ENCODE measurements at places on chromosomes 1 and 21.

GRCh38 chr1:39405358-39405757 lies 86.1 kb upstream of the BMP8A start:
- DNase-seq, result no peak

DNA sequence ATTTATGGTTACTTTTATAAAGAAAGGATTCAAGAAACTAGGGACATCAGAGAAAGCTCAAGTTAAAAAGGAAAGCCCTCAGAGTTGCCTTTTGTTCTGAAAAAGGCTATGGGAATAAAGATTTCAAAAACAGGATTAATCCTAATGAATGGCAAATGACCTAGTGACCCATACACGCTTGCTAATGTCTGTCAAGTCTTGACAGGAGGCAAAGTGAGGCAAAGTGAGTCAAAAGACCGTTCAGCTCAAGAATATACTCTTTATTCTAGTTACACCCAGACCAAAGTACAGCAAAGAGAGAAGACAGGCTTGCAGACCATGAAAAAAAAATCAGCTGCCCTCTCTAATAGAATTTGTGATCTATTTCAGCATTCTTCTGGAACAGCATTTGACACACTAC lies 3.5 kb downstream of the ZNF436 start:
- no peak for DNase-seq

DNA sequence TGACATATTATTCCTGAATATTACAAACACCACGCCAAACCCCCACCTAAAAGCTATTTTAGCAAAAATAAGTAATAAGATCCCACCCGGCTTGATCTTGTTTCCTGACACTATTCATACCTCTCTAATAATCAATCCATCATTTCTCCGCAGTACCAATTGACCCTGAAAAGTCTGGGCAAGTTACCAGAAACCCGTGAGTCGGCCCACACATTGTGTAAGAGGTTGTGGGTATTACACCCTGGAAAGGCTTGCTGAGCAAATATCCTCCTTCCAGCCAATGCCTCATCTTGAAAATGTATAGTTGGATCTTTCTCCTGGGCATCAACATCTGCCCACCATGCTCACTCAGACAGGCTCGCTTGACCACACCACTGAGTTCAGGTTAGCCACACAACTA lies 451.0 kb downstream of the TTLL7 start:
- no peak for DNase-seq

GRCh38 chr1:187985897-187986654 lies 1157.3 kb downstream of the PLA2G4A start:
- no peak for DNase-seq

DNA sequence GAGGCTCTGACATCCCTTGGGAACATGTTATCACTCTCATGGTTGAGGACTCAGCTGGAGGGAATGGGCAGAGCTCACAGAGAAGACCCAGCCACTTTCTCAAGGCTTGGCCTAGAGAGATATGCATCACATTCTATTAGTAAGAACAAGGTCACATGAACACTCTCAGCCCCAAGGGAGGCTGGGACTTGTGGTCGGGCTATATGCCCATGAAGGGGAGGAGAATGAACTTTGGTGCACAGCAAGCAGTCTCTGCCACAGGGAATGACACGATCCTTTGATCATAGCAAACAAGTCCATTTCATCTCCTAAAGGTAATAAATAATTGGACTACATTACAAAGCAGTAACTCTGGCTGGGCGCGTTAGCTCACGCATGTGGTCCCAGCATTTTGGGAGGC lies 105.7 kb downstream of the SYF2 start:
- DNase-seq, result no peak

- no peak for DNase-seq
These were observed 100.7 kb upstream of the SPATA6 start for GRCh38 chr1:48572646-48573258.

DNA sequence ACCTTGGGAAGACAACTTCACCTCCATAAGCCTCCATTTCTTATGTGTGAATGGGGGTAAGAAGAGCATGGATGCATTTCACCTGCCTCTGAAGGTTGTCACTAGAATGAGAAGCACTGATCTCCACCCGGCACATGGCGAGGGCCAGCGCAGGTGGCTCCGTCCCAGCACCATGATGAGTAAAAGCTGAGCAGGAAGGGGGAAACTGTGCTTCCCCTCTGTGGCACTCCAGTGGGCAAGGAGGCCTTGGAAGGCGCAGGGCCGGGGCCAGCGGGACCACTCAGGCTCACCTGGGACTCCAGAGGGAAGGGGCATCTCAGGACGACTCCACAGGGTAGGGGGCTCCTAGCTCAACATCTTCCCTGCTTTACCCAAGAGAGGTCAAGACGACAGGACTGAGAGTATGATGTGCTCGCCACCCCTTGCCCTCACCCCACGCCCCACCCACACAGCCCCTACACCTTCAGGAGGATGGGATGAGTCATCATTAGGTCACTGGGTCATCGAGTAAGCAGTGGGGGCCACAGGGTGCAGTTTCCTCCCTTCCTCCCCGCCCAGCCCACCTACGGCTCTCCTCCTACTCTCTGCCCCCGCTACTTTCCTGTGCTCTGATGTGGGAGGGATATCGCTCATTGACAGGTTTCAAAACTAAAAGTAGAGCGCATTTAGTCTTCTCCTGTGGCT lies 112.1 kb downstream of the HIVEP3 start:
- DNase-seq, result peak; percentile 71

DNA sequence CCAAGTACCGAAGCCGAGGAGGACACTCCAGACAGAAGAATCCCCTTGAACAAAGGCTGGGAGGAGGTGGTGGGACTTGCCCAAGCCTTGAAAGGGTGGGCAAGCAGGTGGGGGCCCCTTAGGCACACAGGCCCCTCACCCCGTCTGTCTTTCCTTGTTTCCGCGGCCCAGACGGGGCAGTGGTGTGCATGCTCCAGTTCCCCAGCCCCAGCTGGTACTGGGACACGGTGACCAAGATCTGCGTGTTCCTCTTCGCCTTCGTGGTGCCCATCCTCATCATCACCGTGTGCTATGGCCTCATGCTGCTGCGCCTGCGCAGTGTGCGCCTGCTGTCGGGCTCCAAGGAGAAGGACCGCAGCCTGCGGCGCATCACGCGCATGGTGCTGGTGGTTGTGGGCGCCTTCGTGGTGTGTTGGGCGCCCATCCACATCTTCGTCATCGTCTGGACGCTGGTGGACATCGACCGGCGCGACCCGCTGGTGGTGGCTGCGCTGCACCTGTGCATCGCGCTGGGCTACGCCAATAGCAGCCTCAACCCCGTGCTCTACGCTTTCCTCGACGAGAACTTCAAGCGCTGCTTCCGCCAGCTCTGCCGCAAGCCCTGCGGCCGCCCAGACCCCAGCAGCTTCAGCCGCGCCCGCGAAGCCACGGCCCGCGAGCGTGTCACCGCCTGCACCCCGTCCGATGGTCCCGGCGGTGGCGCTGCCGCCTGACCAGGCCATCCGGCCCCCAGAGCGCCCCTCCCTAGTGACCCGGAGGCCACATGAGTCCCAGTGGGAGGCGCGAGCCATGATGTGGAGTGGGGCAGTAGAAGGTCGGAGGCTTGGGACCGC lies 50.8 kb downstream of the OPRD1 start:
- no peak for DNase-seq

DNA sequence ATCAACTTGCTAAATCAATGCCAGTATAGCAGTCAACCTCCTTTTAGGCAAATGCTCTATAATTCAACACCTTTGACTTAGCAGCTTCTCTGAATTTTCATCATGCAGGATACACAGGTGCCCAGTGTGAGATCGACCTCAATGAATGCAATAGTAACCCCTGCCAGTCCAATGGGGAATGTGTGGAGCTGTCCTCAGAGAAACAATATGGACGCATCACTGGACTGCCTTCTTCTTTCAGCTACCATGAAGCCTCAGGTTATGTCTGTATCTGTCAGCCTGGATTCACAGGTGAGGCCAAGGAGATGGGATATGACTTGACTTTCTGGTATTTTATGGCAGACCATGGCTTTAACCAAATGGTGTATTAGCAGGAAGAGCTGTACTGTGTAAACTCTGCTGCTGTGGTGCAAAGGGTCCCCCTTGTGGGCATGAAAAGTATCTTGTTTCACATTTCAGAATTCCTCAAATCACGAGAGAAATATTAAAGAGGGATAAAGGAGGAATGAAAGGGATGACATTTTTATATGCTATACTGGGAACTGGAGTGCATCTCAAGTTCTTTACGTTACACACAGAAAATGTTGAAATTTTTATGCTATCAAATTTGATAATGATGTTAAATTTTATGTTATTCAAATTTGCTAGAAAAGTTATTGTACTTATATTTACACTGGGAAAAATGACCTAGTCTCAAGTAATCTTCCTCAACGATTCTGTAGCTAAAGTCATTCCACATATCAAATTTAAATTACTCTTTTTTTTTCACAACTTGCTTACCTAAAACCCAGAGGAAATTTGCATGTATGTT lies 88.9 kb downstream of the CRB1 start:
- DNase-seq, result no peak

- DNase-seq, result no peak
These were observed 38.7 kb upstream of the NEK7 start for GRCh38 chr1:198118134-198118533.

- DNase-seq, result no peak
These were observed 1.2 kb downstream of the OLIG2 start for GRCh38 chr21:33026878-33027400.

- DNase-seq, result no peak
These were observed 204.8 kb downstream of the SETD4 start for GRCh38 chr21:35855484-35855883.

GRCh38 chr1:246875041-246876026 lies 56.4 kb downstream of the AHCTF1 start:
- DNase-seq, result no peak

DNA sequence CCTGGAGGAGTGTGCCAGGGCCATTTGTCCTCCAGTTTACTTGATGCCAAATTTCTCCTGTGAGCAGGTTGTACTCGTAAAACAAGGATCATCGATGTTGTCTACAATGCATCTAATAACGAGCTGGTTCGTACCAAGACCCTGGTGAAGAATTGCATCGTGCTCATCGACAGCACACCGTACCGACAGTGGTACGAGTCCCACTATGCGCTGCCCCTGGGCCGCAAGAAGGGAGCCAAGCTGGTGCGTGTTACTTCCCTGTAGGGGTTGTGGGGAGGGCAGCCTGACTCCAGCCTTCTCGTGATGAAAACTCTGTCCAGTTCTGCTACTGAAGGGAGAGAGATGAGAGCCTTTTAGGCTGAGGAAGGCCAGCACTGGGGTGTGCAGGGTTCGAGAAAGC lies 2.2 kb downstream of the RPS8 start:
- no peak for DNase-seq

- DNase-seq, result no peak
These were observed 25.2 kb downstream of the VN1R5 start for GRCh38 chr1:247281001-247281574.

DNA sequence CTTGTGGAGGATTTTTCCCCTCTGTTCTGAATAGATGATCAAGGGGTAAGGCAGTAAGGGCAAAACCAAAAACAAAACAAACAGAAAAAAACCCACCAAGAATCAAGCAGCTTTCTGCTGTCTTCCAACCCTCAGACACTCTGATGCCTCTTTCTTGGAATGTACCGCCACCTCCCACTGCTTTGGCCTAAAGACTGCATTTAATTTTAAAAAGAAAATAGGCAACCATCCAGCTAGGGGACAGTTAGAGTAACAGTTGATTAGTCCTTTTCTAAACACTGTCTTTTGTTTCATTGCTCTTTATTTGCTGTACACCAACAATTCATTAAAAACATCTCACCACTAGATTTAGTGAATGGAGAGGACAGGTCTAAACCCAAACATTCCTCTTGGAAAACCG lies 21.5 kb downstream of the WLS start:
- no peak for DNase-seq
